ENCODE measurements at places on chromosomes 16 and 17.

GRCh38 chr17:73623247-73623646 lies 21.0 kb downstream of the SDK2 start:
- no peak for DNase-seq

GRCh38 chr16:86669937-86670749 lies 91.8 kb downstream of the FOXL1 start:
- no peak for DNase-seq

- no peak for DNase-seq
Measured at GRCh38 chr17:19317359-19318095, 45.0 kb downstream of the B9D1 start.

DNA sequence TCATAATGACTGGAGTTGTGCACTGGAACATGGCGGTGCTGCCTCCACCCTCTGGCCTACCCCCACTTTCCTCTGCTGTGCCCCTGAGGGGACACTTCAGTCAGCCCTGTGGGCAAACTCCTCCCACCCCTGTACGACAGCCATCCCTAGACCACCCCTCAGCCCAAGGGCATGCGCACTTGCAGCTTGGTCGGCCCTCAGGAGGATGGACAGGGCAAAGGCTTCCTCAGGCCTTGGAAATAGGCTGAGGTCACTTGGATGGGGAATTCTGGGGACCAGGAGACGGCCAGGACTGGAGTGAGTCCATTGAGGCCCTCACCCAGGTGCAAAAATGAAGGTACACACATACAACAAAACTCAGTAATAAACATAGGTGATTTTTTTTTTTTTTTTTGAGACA lies 41.0 kb downstream of the FZD2 start:
- DNase-seq = no peak

GRCh38 chr17:32463304-32463703 lies 19.0 kb downstream of the PSMD11 start:
- DNase-seq = no peak

- DNase-seq = no peak
Measured at GRCh38 chr16:55672471-55672870, 16.7 kb downstream of the SLC6A2 start.

All from activated effector memory CD4-positive, alpha-beta T cell treated with anti-CD3 and anti-CD28 coated beads, Interleukin-2, amount 50 U/mL, for 16 hours (primary cell).